ENCODE measurements at places on chromosomes 13 and 19.

DNA sequence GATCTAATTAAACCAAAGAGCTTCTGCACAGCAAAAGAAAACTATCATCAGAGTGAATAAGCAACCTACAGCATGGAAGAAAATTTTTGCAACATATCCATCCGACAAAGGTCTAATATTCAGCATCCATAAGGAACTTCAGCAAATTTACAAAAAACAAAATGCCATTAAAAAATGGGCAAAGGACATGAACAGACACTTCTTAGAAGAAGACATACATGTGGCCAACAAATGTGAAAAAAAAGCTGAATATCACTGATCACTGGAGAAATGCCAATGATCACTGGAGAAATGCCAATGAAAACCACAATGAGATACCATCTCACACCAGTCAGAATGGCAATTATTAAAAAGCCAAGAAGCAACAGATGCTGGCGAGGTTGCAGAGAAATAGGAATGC lies 32.5 kb downstream of the ZNF582 start:
- DNase-seq = no peak

DNA sequence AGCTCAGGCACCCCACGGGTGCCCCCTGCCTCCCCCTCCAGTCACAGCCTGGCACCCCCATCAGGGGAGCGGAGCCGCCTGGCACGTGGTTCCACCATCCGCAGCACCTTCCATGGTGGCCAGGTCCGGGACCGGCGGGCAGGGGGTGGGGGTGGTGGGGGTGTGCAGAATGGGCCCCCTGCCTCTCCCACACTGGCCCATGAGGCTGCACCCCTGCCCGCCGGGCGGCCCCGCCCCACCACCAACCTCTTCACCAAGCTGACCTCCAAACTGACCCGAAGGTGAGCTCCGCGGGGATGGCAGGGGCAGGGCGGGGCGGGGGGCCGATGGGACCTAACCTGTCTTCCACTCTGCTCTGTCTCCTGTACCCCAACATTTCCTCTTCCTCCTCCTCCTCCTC lies 25.0 kb downstream of the CKM start:
- DNase-seq = no peak

- no peak for DNase-seq
These were observed 3.4 kb downstream of the URI1 start for GRCh38 chr19:29945433-29945832.

- DNase-seq = no peak
These were observed 211.9 kb downstream of the ZNF536 start for GRCh38 chr19:30584090-30584489.

GRCh38 chr13:109565877-109566276 lies 220.5 kb downstream of the IRS2 start:
- DNase-seq = no peak

DNA sequence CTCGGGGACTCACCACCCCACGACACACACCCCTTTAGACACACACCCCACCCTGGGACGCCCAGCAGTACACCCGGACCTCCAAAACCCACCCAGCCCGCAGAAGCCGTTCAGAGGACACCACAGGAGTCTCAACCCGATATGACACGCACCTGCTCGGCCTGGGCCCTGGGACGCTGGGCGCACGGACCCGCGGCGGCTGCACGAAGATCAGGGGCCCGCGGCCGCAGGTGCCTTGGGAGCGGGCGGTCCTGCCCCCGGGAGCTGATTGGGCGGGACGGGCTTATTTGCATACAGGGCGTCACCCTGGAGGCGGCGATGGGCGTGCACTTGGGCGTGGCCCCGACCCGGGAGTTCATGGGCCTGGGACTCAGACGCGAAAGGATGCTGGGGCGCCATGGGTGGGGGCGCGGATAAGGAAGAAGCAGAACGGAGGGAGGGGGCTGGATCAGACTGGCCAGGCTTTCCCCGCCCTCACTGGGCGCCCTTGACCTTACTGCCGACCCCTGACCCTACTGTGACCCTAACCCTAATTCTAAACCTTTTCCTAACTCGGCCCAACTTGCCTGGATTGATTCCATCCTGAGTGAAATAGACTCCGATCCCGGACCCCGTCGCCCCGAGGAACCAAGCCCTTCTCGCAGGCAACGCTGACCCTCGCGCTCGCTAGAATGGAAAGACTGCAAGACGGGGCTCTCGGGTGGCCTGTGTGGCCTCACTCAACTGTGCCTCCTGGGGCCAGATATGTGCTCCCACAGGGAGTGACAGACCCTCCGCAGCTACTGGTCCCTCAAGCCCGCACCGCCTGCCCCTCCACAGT lies at the start of gene MEF2B:
TSS of gene MEF2B (minus strand) at position 211 of the 820 bp plus-strand sequence. CDS start 19,528 bp downstream, outside the sequence.
- peak; percentile 43 for DNase-seq

GRCh38 chr13:113974304-113975281 lies 717 bp upstream of the C13orf46 start:
- DNase-seq = no peak

GRCh38 chr13:37302686-37303085 lies 197.2 kb upstream of the CSNK1A1L start:
- DNase-seq = no peak

DNA sequence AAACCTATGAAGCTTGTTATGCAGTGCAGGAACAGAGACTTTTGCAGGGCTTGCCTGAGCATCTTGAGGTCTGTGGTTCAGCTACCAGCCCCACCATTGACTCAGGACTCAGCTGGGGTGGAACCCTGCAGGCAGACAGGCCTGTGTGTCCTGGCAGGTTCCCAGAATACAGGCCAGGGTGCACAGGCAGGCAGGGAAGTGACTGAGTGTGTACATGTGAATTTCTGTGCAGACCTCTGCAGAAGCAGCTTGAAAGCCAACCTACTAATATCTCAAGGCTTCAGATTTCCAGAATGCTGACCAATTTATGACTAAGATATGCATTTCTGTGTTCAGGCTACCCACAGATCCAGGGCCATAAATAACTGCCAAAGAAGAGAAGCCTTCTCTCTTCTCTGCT lies 254.4 kb downstream of the DLEU7 start:
- no peak for DNase-seq

DNA sequence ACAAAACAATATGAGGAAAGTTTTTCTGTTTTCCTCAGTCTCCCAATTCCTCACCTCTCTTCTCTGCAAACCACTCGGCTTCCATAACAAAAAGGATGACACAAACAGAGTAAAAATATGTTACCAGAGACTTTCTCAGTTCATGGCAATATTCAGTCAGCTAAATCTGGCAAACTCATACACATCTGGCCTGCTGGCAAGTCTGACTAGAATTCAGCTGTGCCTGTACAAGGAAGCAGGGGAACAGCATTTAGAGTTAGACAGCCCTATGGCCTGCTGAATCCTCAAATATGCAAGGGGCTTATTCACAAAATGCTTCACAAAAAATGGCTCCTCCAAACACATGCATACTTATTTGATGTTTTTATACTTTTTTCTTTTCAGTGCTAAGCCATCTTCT lies 227.8 kb downstream of the ENOX1 start:
- DNase-seq = no peak
